ENCODE measurements at places on chromosomes 12 and 14.

DNA sequence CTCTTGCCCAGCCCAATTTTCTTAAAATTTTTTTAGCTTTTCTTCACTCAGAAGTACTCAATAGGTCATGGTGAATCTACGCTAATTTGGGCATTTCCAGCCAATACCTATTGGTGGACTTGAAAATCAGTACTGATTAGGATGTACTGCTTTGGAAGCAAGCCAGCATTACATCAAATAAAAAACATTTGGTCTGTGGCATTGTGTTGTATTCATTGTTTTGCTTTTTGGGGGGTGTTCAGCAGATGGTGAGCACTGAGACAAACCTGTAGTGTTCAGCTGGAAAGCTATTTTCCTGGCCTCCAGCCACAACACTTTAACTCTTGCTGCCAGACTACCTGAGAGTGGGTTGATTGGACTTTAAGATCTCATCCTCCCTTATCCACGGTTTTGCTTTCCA is 4.0 kb downstream of the MAPKAPK5 start:
- DNase-seq: no peak

GRCh38 chr12:50641566-50641965 is 122.3 kb upstream of the ATF1 start:
- DNase-seq: no peak

GRCh38 chr12:114674251-114675047 is 9.5 kb downstream of the TBX3 start:
- DNase-seq: no peak

GRCh38 chr12:103140286-103140685 is 182.8 kb downstream of the ASCL1 start:
- DNase-seq: no peak

DNA sequence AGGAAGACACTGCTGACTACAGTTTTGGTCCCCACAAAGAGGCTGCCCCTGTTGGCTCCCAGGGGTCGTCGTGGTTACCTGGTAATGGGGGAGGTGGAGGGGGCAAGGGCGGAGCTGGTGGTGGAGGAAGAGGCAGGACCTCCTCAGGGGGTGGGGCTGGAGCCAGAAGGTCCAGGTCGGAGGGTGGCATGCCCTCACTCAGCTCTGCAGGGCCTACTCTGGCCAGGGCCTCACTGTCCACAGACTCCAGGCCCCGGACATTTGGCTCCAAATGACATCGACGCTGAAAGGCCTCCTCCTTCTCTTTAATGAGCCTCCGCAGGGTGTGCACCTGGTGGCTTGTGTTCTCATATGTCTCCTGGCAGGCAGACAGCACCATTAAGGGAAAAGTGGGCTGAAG is 28.5 kb downstream of the PRPF40B start:
- no peak for DNase-seq

GRCh38 chr14:50542941-50543418 is 10.6 kb upstream of the MAP4K5 start:
- no peak for DNase-seq

DNA sequence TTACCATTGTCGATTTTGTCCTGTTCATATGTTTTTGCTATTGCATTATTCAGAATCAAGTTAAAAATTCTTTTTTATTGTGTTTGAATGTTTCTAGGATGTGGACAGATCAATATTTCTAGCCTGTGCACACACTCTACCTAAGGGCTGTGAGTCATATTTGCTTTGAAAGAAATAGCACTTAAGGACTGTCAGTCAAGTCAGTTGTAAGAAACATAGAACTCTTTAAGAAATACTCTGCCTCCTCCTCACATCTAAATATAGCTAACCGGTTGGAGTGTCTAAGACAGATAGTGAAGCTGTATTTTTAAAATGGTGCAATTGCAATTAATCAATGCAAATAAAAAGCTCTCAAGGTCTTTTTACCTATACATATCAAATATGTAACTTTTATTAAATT is 17.9 kb upstream of the MGST1 start:
- no peak for DNase-seq

- no peak for DNase-seq
These were observed 101.1 kb downstream of the OTX2 start for GRCh38 chr14:56709201-56709600.

DNA sequence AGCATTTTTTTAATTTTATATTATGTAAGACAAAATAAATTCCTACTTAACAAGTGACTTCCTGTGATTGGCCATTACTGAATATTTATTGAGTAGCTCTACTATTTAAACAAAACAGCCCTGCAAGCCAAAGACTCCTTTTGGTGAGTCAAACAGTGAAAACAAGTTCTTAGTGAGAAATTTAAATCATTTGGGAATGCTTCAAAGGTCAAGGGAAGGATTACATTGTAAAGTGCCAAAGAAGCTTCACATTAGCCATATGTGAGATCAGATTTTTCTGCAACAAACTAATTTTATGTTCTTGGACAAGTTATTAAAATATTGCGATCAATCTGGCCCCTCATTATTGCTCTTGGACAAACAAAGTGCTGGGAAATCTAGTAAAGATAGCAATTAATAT is 795.4 kb upstream of the MGAT4C start:
- DNase-seq: no peak

DNA sequence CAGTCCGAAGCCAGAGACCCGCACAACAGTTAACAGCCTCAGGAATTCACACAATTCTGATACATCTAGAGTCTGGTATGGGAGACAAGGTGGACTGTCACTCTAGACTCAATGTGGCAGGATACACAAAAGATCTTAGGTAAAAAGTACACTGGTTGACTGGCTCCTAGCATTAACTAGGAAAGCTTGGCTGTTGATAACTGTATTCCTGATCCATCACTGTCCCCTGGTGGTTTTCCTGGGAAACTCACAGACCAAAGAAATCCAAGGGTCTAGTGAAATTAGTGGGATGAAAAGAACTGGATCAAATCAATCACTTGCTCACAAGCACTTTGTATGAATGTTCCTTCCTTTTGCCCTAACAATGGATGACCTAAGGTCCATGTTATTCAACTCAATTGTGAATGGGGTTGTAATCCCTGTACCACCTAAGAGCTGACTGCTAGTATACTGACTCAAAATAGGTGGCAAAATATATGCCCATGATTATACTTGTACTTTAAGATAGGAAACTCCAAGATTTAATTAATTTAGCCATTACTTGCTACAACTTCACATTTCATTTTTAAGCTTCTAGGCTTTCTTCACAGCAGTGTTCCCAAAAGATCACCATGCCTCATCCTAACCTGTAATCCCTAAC is 14.0 kb downstream of the NPC2 start:
- no peak for DNase-seq

- DNase-seq: no peak
These were observed 13.3 kb upstream of the PZP start for GRCh38 chr12:9221483-9221882.
